Activated CD8-positive, alpha-beta memory T cell treated with anti-CD3 and anti-CD28 coated beads for 1 hour (primary cell): ENCODE measurements at places on chromosomes 12 and 14.

- DNase-seq, result no peak
Observed at GRCh38 chr12:77054851-77055250, 10.5 kb downstream of the E2F7 start.

GRCh38 chr12:26841085-26841484 lies 8.1 kb upstream of the ITPR2 start:
- no peak for DNase-seq

- DNase-seq, result no peak
Observed at GRCh38 chr14:102396521-102396920, 33.8 kb downstream of the TECPR2 start.

DNA sequence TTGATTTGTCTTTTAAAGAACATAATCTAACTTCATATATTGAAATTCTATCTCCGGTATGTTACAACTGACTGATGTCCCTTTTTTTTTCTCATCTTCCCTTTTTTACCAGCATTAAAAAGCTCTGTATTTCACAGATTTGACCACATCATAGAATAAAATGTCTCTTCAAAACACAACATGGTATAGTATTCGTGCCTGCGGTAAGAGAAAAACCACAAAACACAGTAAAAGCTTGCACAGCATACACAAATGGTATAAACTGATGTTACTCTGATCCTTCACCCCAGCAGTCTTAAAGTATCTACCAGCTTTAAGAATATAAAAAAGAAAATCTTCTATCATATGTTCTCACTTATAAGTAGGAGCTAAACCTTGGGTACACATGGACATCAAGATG lies 83.4 kb downstream of the HECTD1 start:
- DNase-seq, result no peak

GRCh38 chr14:34699873-34700621 lies 14.3 kb downstream of the CFL2 start:
- no peak for DNase-seq

- DNase-seq, result no peak
Observed at GRCh38 chr12:39176356-39176755, 266.6 kb downstream of the KIF21A start.

GRCh38 chr14:100634026-100634425 lies 46.8 kb upstream of the BEGAIN start:
- no peak for DNase-seq

DNA sequence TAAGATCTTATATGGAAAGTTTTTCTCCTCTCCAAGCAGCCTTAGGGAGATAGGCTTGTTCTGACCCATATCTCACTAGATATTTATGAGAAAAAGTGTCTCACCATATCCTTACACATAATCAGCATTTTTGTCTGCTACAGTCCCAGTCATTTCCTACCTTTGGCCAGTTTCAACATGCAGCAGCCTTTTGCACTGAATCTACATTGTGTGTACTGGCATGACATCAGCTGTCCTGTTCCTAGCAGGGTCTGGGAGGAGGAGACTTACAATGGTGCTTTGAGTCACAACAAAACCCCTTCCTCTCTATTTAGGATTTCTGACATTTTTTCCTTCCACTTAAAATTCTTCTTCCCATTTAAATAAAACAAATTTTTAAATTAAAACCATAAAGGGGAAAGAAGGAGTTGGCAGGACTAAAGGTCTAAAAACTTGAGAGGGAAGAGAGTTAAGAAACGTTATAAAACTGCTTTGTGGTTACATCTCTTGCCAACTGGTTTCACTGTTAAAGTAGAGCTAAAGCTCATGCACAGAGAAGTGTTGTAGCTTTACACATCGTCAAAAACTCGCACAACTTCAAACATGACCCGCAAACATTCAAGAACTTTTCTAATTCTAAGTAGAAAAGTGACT lies 53.3 kb upstream of the CERS5 start:
- no peak for DNase-seq
